ENCODE measurements at places on chromosomes 2 and 18.

- ATAC-seq, result no peak
Observed at GRCh38 chr2:23244617-23245016, 140.4 kb upstream of the KLHL29 start.

- no peak for ATAC-seq
Observed at GRCh38 chr2:177548636-177549035, 156.1 kb downstream of the AGPS start.

DNA sequence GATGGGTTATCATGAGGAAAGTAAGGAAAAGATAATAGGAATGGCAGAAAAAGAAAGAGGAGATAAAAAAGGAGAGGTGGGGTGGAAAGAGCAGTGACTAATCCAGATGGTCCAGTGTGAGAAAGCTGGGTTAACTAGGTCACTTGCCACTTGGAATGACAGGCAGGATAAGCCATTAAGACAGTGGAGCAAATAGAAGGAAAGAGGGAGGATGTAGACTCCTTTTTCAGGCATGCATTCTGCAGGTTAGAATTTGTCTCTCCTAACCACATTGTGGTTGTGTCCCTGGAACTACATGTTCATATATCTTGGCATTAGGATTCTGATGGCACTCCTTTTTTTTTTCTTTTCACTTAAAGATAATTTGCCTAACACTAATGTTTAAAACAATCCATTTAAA, 13.4 kb upstream of the NEMP2 start:
- no peak for ATAC-seq

- peak; percentile 75 for ATAC-seq
Observed at GRCh38 chr2:180184506-180184905, 177.4 kb upstream of the CWC22 start.

DNA sequence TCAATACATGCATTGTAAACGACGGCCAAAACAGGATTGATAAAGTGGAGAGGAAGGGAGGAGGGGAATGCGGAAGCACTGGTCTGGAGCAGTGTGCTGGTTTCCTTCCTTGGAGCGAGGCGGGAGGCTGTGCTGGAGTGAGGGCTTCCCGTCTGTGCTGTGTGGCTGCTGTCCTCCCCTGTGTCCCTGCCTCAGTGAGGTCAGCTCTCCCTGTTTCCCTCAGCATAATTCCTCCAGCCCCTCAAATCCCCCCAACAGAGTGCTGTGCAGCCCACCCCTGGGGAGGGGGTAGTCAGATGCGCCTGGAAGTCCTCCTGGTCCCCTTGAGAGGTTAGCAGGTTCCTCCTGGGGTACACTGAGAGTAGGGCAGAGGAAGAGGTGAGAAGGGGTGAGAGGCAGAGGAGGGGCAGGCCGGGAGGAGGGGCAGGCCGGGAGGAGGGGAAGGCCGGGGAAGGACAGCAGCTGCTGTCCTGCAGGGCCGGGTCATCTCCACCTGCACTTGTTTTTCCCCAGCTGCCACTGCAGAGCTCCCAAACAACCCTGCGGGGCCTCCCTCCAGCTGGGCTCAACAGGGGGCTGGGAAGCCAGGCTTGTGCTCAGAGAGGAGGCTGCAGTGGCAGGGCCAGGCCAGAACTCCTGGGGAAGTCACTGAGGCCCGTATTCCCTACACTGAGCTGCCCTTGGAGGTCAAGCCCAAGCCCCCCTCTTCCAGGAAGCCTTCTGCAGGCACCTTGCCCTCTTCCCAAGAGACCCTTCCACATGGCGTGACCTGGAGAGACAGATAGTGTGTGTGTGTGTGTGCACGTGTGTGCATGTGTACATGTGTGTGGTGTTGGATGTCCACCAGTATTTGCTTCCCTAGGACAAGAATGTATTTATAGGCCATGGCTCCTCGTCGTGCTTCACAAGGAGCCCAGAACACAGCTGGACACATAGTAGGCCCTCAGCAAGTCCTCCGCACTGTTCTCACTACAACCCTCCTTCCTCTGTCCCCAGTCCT, 13.2 kb upstream of the ATP6V1B1 start:
- no peak for ATAC-seq

DNA sequence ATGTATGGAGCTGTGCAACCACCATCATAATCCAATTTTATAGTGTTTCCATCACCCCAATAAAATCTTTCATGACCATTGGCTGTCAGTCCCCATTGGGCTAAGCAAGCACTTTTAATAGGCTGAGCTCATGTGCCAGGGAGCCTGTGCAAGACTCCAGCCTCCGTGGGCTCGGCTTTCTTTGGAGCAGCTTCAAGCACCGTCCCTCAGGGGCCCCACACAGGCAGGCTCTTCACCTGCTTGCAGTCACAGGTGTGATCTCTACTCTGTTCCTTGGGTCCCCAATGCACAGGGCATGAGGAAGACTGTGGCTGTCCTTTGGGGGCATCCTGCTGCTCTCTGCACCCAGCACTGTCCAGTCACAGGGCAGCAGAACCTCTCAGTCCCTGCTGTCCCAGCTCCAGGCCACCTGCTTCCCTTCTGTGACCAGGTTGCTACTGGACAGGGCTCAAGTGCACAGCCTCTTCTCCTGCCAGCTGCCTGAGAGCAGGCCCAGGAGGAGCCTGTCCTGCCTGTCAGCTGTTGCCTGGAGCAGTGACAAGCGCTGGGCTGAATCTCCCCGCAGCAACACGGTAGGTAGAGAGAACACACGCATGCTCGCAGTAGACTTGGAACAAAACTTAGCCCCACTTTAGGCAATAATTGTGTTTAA, 40.7 kb upstream of the TMEM131 start:
- no peak for ATAC-seq

GRCh38 chr2:9030841-9031240, 27.4 kb upstream of the MBOAT2 start:
- ATAC-seq, result no peak

- ATAC-seq, result no peak
Observed at GRCh38 chr2:103002954-103003353, 241.1 kb downstream of the TMEM182 start.

GRCh38 chr2:79591281-79591680, 78.4 kb downstream of the CTNNA2 start:
- ATAC-seq, result no peak

DNA sequence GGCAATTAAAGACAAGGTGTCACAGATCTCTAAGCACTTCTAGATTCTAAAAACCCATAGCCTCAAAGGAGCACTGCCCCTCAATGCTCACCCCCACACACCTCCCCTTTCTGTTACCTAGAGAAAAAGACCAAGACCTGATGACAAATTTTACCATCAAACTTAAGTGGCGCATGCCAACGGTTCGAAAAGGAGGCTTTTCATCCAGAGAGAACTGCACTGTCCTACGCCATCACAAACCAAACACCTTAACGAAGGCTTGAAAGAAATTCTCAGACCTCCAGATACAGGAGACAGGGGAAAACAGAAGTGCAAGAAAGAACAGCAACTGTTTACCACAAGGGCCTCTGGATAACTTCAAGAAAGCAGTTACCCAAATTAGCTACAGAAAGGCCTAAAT, 2.0 kb upstream of the ZC3H6 start:
- ATAC-seq, result no peak

DNA sequence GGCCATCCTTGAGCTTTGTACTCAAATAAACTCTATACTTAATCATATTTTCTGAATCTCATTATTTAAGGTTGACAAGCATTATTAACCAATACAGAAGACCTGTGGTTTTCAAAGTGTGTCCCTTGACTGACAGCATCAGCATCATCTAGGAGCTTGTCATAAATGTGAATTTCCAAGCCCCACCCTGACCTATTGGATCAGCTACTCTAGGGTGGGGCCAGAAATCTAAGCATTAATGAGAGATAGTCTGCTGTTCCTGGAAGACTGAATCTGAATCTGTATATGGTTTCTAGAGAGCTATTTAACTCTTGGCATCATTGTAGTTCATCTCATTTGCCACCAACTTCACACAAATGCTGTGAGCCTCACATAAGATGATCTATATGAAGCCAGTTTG, 86.6 kb downstream of the CD8B2 start:
- no peak for ATAC-seq

DNA sequence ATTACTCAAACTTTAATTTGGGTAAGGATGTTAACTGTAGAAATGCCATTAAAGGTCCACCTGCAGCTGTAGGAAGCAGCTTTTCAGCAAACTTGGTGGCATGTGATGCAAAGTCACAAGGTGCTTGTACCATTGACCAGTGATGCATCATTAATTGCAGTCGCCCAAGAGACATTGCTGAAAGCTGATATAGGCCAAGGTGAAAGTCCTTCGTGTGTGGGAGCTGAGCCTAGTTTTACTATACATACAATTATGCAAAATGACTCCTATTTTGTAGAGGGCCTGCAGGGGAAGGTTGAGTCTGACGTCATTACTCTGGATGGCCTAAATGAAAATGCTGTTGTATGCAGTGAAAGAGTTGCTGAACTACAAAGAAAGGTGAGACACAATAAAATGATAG, 40.5 kb downstream of the ALMS1 start:
- no peak for ATAC-seq

- ATAC-seq, result no peak
Observed at GRCh38 chr2:84676295-84676694, 160.0 kb downstream of the DNAH6 start.
